ENCODE measurements at places on chromosomes 1 and 21.

GRCh38 chr21:32190493-32191144, 88.2 kb downstream of the MIS18A start:
- no peak for DNase-seq

DNA sequence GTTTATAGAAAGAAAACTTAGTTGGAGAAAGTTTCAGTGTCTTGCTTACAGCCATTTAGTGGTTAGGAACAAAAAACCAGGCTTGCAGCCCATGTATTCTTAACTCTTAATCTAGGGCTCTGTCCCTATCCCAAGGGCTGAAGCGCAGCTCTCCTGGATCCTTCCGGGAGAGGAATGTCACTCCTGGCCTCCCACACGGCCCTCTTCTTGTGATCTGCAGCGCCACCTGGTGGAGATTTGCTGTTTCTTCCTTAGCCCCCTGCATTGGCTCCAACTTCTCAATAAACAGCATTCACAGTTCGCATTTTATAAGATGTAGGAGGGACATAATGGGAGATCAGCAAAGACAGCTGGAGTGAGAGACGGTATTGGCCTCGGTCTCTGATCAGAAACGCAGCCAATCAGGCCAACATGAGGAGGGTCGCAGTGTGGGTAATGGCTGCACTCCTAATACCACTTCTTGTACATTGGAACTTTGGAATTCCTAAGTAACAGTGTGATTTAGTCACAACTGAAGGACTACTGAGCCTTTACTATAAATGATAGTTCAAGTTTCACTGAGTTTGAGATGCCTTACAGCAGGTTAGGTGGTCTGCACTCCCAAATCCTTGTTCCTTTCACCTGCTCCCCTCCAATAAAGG, 283.4 kb downstream of the ASTN1 start:
- no peak for DNase-seq

- no peak for DNase-seq
These were observed 301.2 kb upstream of the ADGRL2 start for GRCh38 chr1:81499487-81499886.

DNA sequence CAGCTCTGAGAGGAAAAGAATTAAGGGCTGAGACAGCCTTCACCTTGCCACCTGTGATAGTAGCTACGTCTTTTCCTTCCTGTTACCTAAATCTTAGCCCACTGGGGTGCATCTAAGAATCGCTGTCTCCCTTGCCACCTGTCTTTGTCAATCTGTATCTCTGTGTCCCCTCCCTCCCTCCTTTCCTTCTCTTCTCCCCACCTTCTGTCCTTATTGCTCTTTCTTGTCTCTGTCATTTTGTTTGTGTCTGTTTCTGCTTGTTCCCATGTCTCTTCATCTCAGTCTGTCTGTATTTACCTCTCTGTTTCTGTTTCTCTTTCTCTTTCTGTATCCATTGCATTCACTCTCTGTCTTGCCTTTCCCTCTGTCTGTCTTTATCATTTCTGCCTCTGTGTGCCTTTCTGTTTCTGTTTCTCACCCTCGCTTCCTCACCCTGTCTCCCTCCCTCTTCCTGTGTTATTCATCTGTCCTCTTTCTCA, 30.2 kb downstream of the SLC22A15 start:
- no peak for DNase-seq

DNA sequence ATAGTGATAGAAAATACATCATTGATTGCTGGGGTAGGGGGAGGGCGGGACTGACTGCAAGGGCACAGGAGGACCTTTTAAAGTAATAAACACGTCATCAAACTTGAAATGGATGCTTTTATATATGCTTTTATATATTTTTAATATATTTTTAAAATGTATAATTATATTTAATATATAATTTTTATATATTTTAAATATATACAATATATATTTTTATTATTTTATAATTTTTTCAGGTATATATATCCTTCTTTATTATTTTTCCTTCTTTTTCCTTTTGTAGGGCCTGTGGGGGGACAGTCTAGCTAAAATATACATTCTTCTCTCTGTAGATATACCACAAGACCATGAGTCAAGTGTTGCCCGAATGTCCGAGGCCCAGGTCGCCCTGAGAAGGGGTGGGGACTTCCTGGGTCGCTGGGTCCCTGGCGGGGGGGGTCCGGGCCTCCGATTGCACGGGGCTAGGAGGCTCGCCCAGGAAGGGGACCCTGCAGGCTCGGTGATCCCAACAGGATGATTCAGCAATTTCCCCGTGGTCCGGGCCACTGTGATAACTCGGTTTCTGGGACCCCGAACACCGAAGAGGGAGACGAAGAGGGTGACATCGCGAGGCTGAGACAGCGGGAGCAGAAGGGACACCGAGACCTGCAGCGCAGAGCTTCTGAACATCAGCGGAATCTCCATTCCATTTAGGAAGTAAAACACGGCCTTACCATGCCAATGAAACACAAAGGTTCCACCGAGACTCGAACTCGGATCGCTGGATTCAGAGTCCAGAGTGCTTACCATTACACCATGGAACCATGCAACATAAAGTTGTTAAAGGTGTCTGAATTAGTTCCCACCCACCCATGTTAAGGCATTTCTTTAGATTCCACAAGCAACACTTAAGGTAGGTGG, 112.5 kb upstream of the NBPF11 start:
- DNase-seq: no peak

DNA sequence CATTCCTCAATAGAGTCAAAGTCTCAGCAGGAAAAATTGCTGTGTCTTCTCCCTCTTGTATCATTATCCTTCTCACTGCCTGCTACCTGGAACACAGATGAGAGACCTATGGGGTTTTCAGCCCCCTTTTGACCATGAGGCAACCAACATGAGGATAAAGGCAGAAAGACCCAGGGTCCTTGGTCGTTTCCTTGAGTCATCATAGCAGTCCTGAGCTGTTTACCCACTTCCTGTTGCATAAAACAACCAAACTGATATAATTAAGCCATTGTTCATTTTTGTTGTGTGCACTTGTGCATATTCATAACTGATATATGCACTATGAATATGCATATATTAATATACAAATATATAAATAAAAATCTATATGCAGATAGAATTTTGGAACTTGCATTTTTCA, 188.3 kb upstream of the MAP1LC3C start:
- DNase-seq: no peak

GRCh38 chr1:108557296-108557695, 2.6 kb upstream of the EEIG2 start:
- peak; percentile 13 for DNase-seq

DNA sequence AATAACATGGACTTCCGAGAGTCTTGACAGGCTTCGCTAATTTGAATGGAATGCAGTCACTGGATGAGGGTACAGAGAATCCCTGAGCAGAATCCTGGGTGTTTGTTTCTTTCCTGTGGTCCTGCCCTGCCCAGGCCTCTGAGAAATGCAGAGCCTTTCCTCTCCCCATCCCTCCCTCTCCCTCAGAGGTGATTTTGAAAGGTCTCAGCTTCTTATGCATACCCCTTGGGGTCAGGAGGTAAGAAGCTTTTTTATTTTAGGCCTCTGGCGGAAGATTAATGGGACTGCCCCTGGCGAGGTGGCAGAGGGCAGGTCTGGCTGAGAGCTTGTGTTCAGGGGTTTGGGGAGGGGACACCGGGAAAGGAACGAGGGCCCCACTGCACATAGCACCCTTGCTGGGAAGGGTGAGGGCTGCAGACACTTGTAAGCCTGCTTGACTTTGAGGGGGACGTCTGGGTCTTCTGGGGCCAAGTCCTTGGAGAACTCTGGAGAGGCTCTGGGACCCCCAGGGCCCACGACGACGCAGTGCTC, 116.5 kb upstream of the SLC45A1 start:
- no peak for DNase-seq

GRCh38 chr1:210582205-210582970, 253.7 kb downstream of the HHAT start:
- no peak for DNase-seq

DNA sequence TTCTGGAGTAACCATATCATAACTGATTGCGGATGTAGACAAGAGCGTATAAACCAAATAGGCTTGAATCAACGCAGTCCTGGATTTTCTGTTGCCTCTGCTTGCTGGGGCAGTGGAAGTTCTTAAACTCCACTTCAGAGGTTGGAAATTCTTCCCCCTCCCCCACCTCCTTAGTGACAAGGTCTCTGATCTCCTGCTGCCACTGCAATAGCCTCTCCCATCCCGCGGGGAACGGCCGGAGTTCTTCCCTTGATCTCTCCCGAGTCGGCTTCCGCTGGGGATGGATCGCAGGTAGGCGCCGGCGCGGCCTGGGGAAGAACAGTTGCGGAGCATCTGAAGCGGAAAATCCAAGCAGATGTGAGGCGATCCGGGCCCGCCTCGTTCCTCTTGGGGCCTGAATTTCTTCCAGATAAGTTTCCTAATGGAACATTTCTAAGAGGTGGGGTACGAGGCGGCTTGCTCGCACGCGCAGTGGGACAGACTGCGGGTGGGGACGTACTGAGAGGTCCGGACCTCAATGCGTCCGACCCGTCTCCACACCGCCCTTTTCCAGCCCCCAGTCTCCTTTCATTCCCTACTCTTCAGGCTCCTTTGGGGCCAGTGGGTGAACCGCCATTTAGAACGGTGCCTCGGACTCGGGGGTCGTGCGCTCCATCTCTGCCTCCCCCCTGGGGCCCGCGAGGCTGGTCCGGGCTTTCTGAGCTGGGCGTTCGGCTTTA, 3.1 kb upstream of the SIM2 start:
- DNase-seq: no peak

DNA sequence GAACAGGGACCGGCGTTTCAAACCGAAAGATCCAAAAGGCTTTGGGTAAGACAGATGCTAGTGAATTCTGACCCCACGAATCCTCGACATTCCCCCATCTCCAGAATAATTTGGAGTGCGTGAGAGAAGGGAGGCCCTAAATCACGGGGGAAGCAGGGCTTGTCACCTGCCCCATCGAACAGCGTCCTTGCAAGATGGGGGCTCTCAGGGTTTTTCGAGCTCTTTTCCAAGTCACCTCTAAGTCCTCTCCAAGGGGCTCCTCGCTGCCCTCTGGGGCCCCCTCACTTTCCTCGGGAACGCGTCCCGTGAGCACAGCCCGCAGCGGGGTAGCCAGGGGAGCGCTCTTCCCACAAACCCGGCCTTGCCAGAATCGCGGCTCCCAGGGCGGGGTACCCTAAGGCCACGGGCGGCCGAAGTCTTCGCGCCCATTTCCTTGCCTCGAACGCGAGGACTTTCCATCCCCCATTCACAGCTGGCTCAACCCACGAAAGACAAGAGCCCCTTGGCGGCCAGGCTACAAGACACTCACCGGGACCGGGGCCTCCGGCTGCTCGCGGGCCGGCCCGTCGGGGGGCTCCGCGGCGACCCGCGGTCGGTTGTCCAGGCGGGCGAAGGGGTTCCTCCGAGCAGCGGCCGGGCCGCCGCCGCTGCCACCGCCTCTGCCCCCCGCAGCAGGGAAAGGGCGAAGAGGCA, 546 bp downstream of the DONSON start:
- DNase-seq: peak; percentile 6

GRCh38 chr1:111197598-111198284, 2.7 kb downstream of the DENND2D start:
- DNase-seq: peak; percentile 69

GRCh38 chr1:244224487-244225430, 173.7 kb downstream of the ZBTB18 start:
- peak; percentile 63 for DNase-seq

DNA sequence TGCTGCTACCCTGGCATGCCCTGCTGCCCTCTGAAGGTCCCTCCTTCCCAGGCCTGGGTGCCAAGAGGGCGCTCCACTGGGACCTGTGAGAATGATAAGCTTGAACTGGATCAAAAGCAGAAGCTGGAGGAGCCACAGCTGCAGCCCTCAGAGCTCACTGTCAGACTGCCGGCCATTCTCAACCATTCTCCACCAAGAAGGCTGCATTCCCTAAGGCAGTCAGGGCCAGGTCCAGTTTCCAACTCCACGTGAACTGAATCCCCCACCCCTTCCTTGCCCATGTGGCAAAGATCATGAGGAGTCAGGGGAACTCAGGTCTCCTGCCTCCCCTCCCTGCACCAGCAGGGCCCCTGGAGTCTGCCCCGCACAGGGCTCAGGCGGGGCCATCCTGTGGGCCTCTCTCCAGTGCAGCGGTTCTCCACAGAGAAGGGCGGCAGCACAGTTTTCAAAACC, 19.5 kb downstream of the SLC1A7 start:
- DNase-seq: no peak

DNA sequence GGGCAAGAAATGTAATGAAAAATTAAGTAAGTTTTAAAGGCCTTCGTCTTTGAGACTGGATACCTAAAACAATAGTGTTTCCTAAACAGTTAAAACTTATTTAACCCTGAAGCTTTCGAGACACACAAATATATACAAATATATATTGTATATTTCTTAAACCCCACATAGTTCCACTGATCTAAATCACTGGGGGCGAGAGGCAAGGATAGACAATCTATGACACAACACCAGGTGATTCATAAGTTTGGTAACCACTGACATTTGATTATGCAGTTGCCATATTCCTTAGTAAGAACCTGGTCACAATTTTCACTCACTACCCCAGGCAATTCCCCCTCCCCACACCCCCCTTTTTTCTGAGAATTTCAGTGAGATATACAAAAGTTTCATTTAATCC, 55.3 kb upstream of the BOLA1 start:
- no peak for DNase-seq

DNA sequence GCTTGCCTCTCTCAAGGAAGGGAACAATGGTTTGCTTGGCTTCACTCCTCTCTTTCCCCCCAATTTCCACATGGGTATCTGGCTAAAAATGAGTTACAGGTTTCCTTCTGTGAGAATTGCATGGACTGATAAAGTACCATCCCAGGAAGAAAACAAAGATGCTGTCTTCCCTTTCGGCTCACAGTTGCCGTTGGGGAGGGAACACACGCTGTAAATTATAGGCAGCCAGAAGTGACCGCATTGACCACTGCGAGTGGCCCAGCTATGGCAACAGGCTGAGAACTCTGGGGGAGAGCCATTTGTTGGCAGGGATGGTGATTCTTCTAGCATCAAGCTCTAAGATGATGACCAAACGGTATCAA, 2.9 kb downstream of the RUNX1 start:
- DNase-seq: no peak

GRCh38 chr1:224433041-224433691, 1.4 kb downstream of the WDR26 start:
- DNase-seq: no peak

DNA sequence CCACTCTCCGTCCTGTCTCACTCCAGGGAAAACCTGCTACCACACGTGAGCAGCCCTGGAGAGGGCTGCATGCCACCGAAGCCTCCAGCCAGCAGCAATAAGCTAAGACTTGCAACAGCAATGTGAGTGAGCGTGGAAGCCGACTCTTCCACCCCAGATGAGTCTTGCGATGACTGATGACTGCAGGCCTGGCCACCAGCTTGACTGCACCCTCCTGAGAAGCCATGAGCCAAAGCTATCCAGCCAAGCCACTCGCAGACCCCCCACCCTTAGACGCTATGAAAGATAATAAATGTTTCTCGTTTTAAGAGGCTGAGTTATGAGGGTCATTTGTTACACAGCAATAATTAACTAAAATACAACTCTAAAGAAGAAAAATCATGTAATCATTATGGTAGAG, 118.6 kb upstream of the GALNT2 start:
- no peak for DNase-seq

DNA sequence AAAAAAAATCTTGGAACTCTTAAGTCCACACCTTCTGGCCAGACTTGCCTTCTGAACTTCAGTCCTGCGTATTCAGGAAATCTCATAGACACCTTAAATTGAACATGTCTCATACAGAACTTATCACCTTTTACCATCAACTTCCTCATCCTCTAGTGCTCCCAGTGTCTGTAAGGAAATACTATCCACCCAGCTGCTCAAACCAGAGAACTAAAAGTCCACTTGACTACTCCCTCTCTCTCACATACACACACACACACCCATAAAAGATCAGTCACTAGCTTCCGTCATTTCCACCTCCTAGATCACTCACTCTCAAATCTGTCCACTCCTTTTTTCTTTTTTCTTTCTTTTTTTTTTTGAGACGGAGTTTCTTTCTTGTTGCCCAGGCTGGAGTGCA, 10.9 kb upstream of the CAP1 start:
- no peak for DNase-seq

- no peak for DNase-seq
These were observed 11.9 kb upstream of the VAV3 start for GRCh38 chr1:107976836-107977235.
